Stimulated activated CD8-positive, alpha-beta memory T cell treated with anti-CD3 and anti-CD28 coated beads, Interleukin-2, amount 100 ng/mL, for 48 hours (primary cell): ENCODE measurements at places on chromosomes 5 and 9.

- DNase-seq = no peak
Measured at GRCh38 chr5:6135977-6136376, 242.4 kb downstream of the MED10 start.

DNA sequence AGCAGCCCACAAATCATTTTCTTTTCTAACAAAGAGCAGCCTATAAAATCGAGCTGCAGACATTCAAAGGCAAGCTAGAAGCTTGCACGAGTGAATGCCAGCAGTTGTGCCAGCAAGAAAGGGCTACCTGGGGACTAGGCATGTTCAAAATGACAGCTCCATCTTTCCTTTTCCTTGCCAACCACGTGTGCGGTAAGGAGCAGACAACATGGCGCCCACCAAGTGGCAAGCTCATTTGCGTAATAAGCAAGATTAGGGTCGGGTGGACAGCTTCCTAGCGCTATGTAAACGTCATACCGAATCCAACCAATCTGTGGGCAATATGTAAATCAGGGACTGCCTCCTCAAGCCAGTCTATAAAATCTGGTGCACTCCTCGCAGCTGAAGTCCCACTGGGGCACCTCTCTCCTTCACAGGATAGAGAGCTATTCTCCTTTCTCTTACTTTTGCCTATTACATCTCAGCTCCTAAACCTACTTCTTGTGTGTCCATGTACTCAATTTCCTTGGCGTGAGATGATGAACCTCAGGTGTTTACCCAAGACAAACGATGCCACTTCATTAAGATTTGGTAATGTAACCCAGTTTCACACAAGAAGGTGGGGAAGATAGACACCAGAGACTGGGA, 22.5 kb upstream of the SPARC start:
- no peak for DNase-seq

- DNase-seq = no peak
Measured at GRCh38 chr5:40227931-40228330, 451.8 kb upstream of the PTGER4 start.

DNA sequence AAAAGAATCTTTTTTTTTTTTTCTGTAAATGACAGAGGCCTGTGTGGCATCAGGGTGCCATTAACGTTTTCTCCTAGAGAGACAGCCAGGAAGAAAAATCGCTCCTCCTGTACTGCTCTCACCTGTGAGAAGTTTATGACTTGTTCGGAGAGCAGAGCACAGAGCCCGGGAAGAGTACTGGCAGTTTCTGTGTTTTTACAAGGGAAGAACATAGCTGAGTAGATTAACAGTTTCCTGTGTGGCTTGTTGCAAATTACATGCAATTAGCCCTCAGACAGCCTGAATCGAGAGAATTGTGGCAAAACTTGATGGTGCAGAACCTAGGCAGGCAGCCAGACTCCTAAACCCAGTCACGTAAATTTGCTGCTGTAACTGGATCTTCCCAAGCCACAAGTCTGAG, 32.1 kb downstream of the PRKACG start:
- no peak for DNase-seq

GRCh38 chr9:125434986-125435775, 173.6 kb downstream of the GAPVD1 start:
- DNase-seq = no peak

GRCh38 chr5:11588803-11589202, 315.4 kb downstream of the CTNND2 start:
- DNase-seq = no peak

DNA sequence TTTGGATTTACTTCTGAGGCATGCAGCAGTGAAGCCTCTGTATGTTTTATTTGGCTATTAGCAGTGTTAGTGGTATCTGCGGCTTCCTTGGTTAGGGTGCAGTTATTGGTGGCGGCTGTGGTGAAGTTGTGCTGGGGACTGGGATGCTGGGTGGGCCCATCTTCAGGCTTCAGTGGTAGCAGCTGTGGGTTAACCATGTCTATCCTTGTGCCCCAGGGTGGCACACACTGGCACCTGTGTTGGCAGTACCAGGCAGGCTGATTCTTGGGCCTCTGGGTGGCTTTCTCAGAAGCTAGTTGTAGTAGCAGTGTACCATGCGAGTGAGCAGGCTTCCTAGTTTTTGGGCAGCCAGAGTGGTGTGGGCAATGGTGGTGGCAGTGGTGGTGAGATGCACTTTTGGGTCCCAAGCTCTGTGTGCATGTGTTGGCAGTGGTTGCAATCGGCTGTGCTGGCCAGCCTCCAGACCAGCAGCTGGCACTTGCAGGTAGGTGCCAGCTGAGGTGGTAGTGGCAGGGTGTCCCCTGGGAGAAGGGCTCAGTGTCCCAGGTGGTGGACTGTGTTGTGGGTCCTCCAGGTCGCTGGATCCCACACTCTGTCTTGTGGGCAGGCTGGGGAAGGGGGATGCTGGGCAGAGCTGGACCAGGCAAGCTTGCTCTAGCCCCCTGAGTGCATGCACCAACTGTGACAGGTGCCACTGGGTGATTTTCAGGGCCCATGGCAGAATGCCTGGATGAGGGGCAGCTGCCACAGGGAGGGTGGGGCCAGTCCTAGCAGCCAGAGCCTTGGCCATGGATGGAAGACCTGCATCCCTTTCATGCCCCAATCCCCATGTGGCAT, 13.6 kb downstream of the AHRR start:
- no peak for DNase-seq

GRCh38 chr5:135032999-135033861, 798 bp downstream of the PITX1 start:
- no peak for DNase-seq

- DNase-seq = no peak
Measured at GRCh38 chr9:12350775-12351174, 342.4 kb upstream of the TYRP1 start.

DNA sequence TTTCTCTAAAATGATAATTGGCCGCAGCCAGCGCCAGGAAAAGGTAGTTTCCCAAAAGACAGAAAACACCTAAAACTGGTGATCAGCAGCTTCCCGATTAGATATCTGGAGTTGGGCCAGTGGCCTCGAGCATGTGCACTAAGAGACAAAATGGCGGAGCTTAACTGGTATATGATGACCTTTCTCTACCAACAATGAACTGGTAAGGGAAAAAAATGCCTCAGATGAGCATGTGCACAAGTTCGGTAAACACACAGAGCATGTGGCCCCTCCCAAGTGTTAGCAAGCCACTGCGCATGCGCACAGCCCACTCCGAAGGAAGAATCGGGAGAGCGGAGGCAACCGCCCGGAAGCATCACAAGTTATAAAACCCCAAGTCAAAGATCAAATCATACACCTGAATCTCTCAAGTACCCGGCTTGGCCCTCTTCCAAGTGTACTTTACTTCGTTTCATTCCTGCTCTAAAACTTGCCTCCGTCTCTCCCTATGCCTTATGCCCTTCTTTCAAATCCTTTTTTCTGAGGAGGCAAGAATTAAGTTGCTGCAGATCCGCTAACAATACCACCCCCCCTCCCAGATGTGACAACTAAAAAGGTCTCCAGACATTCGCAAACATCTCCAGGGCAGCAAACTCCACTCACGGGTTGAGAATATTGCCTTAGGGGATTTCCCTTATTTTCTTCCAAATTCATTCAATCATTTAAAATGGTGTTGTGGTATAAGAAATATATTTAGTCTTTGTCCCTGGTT, 15.0 kb upstream of the PTBP3 start:
- peak; percentile 72 for DNase-seq

- no peak for DNase-seq
Measured at GRCh38 chr5:163473635-163474243, 13.3 kb downstream of the HMMR start.

GRCh38 chr5:113164021-113164420, 187.4 kb downstream of the DCP2 start:
- no peak for DNase-seq

DNA sequence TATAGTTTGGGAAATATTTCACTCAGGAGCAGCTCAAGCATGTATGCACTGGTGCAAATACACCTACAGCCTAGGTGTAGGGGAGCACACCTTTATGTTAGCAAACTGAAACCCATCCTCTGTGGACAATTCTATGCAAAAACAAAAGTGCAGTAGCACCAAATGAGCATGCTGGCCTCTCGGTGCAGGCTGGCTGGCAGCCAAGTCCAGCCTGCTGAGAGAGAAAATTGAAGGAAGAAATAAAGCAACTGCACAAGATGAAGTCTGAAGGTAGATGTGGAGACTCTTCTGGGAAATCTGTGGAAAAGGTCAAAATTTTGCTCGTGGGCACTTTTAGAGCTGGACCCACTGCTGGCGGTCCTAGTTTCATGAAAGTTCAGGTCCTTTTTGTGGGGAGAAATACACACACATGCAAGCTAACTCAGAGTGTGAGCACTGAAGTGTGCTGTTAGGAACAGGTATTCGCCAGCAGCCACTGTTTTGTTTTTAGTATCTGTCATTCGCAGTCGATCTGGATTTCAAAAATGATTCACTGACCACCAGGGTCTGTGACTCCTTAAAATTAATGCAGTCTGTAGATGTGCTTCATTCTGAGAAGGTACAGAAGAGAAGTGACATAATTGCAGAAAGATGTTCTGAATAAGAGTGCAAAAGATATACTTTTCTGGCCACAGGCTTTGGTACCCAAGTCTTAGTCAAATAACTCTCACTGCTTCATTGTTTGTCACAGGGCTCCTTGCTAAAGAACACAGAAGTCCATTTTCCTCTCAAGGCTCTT, 281.7 kb downstream of the PARP8 start:
- DNase-seq = no peak

GRCh38 chr9:15150939-15151338, 156.1 kb downstream of the TTC39B start:
- DNase-seq = no peak

DNA sequence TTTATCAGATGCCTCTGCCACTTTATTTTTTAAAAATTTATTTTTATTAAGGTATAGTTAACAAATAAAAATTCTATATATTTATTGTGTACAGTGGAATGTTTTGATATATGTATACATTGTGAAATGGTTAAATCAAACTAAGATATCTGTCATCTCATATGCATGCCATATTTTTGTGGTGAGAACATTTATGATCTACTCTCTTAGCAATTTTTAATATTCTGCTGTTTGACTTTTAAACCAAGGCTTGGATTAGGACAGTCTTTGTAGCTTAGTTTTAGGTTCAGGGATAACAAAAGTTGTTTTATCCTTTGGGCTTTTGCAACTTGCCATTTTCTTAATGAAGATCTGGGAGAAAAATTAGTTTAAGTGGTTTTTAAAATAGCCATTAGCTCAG, 46.0 kb upstream of the CDKN2B start:
- no peak for DNase-seq

DNA sequence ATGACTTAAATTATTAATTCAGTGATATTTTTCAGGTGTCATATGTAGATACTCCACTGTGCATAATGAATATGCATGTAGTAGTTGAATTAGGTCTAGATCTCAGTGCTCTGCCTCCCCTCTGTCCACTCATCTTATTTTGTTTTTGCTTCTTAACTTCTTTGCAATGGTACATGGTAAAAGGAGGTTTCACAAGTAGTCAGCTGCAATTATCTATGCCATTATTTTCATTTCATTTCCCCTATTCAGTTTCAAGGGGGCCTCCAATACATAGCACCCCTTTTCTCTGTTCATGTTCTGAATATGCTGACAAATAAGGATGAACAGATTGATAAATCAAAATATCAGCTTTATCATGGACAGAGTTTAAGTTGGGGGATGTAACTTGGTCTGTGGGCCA, 511.6 kb upstream of the ZNF608 start:
- no peak for DNase-seq

GRCh38 chr9:22119522-22120158, 110.5 kb upstream of the CDKN2B start:
- DNase-seq = no peak

- DNase-seq = no peak
Measured at GRCh38 chr9:15277400-15278090, 29.5 kb downstream of the TTC39B start.
